ENCODE measurements at places on chromosomes 16 and 17.

GRCh38 chr17:71922439-71922838 lies 198.4 kb upstream of the SOX9 start:
- DNase-seq, result no peak

GRCh38 chr17:55496094-55496881 lies 15.0 kb downstream of the SMIM36 start:
- peak; percentile 29 for DNase-seq

DNA sequence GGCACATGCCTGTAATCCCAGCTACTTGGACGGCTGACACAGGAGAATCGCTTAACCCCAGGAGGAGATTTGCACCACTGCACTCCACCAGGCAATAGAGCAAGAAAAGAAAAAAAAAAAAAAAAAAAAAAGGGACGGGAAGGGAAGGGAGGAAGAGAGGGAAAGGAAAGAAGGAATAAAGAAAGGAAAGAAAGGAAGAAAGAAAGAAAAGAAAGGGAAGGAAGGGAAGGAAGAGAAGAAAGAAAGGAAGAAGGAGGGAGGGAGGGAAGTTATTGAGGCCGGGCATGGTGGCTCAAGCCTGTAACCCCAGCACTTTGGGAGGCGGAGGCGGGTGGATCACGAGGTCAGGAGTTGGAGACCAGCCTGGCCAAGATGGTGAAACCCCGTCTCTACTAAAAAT lies 50.4 kb upstream of the STAC2 start:
- no peak for DNase-seq

- DNase-seq, result no peak
Observed at GRCh38 chr16:71627731-71628181, 1.8 kb downstream of the MARVELD3 start.

DNA sequence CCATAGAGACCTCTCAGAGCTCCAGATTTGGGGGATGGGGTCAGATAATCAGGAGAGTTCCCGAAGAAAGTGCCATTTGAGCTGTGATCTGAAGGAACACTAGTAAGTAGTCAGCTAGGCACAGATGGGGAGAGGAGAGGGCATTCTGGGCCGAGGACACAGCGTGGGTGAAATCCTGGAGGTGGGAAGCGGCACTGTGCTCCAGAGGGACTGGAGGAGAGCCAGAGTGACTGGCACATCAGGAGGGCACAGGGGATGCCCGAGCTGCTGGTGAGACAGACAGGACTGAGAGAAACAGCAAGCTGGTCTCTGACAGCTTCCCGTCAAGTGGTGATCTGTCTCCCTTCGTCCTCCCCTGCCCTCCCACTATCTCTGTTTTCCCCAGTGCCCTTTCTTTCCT lies 40.6 kb downstream of the KNOP1 start:
- no peak for DNase-seq

DNA sequence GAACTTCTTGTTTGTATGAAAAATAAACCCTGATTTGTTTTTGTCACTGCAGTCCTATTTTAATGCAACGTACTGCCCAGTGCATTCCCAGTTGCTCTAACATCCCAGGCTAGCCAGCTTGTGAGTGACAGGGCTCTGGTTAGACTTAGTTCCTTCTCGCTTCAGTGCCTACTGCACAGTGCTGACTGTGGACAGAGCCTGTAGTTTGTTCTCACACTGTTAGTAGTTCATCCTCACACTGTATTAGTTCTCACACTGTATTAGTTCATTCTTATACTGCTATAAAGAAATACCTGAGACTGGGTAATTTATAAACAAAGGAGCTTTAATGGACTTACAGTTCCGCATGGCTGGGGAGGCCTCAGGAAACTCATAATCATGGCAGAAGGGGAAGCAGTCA lies 116.6 kb upstream of the SALL1 start:
- no peak for DNase-seq

GRCh38 chr17:37527249-37527851 lies 37.7 kb downstream of the DUSP14 start:
- peak; percentile 39 for DNase-seq

DNA sequence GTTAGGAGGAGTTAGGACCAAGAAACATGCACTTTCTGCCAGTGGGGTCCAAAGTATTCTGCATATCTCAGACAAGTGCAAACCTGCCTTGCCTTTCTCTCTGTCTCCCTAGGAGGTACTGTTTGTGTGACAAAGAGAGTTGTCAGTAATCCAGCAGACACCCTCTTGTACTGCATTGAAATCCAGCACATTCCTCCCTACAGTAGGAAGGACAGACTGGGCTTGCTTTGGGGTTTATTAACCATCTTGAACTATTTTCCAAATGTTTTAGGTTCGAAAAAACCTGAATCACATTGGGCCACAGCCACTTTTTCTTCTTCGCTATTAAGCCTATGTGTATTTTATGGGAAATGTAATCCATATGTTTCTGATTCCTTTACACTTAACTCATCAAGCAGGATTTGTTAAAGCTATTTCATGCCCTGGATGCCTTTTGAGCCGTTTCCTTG lies 204.2 kb upstream of the KCNJ16 start:
- no peak for DNase-seq

DNA sequence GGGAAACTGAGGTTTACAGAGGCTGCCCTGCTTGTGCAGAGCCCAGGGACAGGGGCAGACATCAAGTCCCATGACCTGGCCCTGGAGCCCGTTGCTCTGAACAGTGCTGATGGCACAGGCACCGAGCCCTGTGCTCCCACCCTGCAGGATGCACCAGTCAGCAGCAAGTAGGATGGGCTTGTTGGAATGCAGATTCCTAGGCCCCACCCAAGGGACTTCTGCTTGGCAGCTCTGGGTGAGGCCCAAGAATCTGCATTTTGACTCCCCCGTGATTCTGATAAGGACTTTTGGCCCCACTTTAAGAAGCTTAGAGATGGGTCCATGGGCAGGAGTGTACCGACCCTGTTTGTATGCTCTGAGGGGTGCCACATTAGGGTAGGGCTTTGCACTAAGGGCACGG lies 23.3 kb downstream of the LASP1 start:
- no peak for DNase-seq

GRCh38 chr17:50561746-50562141 lies 1.2 kb downstream of the CACNA1G start:
- no peak for DNase-seq

GRCh38 chr17:44176671-44177501 lies 6.4 kb downstream of the ASB16 start:
- DNase-seq, result no peak

DNA sequence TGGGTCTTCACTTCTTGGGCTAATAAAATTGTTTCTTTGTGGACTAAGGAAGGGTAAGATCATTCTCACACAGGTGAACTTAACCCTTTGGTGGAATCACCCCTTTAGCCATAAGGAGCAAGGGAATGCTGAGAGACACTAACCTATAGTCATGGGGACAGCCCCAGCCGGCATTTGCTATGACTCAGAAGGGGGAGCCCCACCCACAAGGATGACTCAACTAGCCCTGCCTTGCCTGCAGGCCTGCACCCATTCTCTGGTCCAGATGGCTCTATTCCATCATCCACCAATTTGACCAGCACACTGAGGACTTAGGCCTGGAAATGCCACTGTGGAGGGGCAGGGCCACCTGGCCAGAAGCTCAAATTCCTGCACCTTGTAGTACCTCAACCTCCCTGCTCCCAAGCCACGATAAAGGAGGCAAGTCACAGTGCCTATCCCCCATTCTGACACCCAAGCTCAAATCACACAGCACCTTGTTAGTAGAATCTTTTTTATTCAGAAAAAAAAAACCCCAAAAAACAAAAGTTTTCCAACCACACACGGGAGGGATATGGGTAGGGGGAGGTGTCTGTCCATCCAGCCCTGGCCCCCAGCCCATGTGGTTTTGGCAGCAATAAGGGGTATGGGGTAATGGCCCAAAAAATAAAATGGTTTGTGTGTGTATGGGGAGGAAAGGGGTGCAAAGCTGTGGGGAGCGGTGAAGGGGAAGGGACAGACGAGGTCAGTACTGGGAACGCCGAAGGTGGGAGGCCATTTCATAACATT lies 3.0 kb downstream of the PFN1 start:
- peak; percentile 81 for DNase-seq

DNA sequence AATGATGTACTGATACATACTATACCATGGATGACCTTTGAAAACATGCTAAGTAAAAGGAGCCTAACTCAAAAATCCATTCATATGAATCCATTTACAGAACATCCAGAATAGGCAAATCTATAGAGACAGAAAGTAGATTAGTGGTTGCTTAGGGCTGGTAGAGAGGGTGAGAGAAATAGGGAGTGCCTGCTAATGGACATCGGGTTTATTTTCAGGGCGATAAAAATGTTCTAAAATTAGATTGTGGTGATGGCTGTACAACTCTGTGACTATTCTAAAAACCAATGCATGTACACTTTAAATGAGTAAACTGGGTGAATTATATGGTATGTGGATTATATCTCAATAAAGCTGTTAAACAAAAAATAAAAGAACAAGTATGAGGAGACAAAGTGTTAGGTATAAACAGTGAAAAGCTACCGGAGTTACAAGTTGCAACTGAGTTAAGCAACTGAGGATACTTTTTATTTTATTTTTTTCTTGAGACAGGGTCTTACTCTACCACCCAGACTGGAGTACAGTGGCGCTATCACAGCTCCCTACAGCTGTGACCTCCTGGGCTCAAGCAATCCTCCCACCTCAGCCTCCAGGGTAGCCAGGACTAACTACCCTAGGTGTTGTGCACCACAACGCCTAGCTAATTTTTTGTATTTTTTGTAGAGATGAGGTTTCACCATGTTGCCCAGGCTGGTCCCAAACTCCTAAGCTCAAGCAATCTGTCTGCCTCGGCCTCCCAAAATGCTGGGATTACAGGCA lies 75.5 kb upstream of the CORO6 start:
- DNase-seq, result no peak

DNA sequence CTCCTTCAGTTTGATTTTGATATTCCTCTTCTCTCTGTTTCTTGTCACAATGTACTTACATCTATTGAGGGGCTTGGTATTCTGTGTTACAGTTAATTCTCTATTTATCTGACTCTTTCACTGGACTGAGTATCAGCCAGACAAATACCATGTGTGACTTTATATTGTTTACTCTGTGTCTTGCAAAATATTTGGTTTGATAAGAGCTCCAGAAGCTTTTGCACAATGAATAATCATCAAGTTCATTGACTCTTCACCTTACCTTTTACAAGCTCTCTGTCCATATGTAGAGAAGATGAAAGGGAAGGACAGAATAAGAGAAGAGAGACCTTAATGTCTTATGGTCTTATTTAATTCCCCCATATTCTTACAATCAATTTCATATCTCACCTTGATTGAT lies 877.7 kb upstream of the CDH8 start:
- DNase-seq, result no peak

GRCh38 chr16:22372882-22373661 lies 1.3 kb downstream of the CDR2 start:
- no peak for DNase-seq

- no peak for DNase-seq
Observed at GRCh38 chr17:64617125-64617780, 44.9 kb downstream of the SMURF2 start.

DNA sequence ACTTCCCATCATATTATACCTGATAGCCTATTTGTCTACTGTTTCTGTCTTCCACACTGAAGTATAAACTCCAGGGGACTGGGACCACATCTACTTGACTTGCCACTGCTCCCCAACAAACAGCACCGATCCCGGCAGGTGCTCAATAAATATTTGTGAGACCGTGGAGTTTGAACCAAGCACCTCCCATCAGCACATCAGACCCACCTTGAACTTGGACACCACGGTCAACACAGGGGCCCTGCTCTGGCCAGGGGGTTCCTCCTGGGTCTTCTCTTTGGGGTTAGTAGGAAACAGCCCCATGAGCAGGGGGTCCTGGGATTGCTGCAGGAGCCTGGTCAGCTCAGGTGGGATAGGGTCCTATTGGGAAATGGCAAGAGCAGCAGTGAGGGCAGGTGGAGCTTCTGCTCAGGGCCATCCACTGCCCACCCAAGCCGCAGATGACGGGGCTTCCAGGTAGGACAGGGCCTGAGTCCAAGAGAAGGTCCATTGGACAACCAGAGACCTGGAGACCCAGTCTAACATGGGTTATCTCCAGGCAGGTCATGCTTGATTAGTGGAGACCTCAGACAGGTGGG lies 19.9 kb downstream of the ZNHIT3 start:
- DNase-seq, result no peak

GRCh38 chr16:74568961-74569631 lies 37.8 kb downstream of the GLG1 start:
- no peak for DNase-seq

GRCh38 chr16:5837007-5837670 lies 739.5 kb upstream of the EEF2KMT start:
- DNase-seq, result no peak

GRCh38 chr16:73315645-73316044 lies 267.7 kb upstream of the ZFHX3 start:
- peak; percentile 35 for DNase-seq

DNA sequence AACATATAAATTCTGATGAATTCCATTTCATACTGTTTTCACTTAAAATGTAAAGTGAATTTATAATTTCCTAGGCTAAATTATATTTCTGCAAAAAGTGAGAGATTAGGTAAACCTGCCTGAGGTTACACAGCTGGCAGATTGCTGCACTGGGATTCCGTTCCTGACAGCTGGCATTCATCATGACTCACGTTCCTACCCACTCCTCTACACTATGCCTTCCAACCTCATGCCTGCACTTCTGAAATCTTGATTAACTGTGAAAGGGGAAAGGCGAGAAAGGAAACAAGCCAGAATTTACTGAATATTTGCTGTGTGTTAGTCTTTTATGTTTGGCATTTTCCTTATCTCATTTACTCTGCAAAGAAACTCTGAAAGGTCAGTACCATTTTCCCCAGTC lies 73.3 kb upstream of the MON1B start:
- DNase-seq, result no peak

GRCh38 chr17:17507465-17508011 lies 11.3 kb upstream of the RASD1 start:
- no peak for DNase-seq

DNA sequence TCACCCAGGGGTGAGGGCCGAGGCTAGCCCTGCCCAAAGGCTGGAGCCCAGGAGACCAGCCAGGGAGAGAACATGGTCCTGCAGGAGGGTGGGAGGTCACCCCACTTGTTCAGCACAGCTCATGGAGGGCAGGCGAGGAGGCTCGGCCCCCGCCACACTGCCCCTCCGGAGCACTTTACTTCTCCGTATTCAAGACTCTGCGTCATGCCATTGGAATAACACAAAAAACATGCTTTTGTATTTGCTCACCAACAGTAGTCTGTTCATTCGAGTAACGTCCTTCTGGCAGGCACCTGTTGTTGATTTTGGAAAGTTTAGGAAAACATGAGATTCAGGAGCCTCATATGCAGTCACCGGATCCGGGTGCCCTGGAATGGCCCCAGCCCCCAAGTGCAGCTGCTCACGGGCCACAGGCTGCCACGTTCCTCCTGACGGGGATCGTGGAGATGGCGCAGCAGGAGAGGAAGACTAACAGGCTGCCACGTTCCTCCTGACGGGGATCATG lies 81.1 kb upstream of the DNAH17 start:
- DNase-seq, result no peak

DNA sequence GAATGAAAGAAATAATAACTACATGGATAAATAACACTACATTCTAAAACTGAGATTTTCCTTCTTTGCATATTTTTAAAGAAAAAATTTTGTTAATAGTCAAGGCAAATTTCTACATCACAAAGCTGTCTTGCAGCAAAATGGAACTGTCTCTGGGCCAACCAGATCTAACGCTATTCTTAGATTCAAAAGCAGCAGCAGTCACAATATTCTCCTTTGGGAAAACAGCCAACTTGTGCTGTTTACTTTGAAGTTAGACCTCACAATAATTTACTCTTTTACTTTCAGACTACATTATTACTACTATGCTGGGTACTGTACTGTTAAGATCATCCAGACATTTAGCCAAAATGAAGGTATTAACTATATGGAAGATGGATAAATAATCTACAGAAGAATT lies 189.1 kb downstream of the CEP112 start:
- DNase-seq, result no peak

- no peak for DNase-seq
Observed at GRCh38 chr16:12162151-12162985, 185.8 kb downstream of the SNX29 start.

All from GM13977 (cell line).